ENCODE measurements at places on chromosomes 16 and 17.

DNA sequence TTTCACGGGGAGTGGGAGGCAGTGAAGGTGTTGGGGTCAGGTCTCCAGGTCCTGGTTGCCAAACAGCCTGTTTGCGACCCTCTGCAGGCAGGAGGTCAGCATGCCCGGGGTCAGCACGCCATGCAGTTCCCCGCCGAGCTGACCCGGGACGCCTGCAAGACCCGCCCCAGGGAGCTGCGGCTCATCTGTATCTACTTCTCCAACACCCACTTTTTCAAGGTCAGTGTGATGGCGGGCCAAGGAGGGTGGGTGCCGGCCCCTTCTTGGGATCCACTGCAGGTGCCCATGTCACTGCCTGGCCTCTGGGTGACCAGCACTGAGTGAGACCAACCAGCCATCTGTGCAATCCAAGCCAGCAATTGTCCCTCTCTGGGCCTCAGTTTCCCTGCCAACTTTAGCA lies 21.3 kb downstream of the ADGRG5 start:
- no peak for DNase-seq

GRCh38 chr17:62892870-62893338 lies 73.1 kb upstream of the TANC2 start:
- DNase-seq: no peak

DNA sequence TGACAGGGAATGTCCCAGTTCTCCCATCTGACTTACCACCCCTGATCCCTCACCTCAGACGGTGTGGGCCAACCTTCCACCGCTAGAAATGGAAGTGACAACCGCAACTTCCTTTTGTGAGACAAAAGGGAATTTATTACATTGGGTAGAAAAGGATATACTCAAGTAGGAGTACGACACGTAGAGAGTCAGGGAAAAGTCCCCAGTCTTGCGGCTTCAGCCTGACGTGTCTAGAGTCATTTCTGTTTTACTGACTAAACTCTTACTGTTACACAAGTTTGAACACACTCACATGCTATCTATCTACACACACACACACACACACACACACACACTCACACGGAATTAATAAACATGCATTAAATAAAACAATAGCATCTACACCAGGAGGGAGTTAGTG lies 178.9 kb downstream of the COPRS start:
- no peak for DNase-seq

- no peak for DNase-seq
Observed at GRCh38 chr16:54140057-54140787, 146.4 kb downstream of the IRX3 start.

DNA sequence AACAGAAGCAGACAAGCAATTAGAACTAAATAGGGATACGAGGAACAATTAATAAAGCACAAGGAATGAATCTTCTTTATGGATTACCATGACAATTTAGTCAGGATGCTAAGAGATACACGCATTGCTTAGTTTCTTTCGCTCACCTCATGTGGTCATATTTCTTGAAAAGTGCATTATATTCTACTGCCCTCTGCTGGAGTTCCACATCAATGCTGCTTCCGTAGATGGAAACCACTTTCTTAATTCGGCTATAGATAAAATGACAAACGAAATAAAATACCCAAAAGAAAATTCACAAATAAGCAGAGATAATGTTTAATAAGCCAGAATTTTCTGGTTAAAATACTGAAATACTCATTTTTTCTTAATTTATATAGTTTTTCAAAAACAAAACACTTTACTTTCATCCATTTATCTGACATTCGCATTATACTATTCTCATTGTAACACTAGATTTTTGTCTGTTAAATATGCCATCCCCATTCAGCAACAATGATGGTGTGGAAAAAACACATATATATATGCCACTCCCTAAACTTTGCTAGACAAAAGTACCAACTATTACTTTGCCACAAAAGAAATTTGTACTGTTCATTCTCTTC lies 22.0 kb upstream of the PHLPP2 start:
- peak; percentile 60 for DNase-seq

GRCh38 chr17:74768763-74769114 lies 7.4 kb downstream of the NAT9 start:
- no peak for DNase-seq

DNA sequence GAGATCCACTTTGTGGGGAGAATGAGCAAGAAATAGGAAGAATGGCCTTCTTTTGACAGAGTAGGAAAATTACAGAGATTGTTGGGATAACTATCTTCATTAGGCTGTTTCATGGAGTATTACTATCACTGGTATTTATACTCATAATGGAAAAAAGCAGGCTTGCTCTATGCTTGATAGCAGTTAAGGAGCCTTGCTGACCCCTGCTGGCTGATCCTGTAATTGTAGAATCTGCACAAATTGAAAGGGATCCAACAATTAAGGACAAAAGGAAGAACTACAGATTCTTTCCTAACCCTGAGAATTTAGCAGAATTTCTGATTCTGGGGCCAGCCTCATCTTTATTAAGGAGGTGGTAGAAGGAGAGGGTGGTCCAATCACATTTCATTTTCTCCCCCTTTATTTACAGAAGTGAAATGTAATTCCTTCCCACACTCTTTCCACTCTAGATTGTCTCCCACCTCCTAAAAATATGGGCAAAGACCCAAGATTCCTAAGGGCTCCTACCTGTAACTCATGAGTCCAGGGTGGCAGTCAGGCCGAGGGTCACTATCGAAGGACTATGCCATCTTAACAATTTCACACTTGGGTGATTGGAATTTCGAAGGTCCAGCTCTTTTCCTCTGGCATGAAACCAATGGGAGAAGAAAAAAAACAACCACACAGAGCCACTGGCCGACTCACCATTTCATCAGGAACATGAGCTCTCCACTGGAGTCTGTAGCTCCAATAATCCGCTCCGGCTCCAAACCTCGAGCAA lies 26.3 kb downstream of the NFE2L1 start:
- DNase-seq: peak; percentile 93

DNA sequence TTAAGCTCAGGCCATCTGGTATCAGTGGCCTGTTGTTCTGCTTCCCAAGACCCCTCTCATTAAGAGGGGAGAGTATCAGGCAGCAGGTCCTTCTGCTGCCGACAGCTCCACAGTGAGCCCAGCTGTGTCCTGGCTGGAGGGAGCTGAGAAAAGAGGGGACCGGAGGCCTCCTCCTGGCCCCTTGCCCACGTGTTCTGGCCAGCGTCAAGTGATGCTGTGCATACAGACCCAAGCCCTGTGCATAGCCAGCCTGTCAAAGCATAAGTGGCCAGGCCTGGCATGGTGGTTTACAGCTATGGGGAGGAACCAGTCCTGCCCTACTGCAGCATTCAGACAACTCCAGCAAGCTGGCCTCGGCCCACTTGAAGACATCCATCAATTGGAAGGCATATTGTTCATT lies 48.0 kb downstream of the ABCC6 start:
- peak; percentile 18 for DNase-seq

DNA sequence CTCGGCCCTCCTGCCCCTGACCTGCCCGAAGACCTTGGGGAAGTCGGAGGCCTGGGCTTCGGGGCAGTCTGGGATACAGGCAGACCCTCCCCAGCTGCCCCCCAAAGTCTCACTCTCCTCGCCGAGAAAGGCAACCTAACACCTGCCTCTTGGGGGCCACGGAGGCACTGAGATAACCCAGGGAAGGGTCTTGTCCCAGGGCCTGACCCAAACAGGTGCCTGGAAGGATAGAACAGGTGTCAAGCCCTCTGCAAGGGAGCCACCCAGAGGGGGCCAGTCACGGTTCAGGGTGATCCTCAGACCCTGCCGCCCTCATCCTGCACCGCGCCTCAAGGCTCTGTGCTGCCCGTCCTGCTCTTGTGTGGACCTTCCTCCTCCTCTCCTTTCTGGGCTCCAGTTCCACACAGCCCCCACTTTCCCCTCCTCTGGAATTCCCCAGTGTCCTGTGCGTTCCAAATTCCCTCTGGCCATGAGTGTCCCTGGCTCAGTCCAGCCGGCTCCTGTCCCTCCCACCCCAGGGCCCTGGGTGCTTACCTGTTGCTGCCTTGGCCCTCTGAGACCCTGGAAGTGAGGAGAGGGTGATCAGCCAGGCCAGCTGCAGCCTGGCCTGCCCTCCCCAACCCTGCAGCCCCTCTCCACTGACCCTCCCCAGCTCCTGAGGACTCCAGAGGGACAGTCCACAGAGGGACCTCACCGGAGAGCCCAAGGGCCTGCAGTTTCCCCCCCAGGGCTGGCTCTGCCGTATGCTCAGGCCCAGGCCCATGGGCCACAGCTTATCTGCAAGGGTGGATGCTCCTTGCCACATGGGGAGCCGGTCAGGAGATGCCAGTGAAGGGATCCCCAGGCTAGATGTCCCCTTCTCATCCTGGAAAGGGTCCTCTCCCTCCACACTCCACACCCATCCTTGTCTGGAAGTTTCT lies 3.8 kb downstream of the PRSS27 start:
- no peak for DNase-seq

DNA sequence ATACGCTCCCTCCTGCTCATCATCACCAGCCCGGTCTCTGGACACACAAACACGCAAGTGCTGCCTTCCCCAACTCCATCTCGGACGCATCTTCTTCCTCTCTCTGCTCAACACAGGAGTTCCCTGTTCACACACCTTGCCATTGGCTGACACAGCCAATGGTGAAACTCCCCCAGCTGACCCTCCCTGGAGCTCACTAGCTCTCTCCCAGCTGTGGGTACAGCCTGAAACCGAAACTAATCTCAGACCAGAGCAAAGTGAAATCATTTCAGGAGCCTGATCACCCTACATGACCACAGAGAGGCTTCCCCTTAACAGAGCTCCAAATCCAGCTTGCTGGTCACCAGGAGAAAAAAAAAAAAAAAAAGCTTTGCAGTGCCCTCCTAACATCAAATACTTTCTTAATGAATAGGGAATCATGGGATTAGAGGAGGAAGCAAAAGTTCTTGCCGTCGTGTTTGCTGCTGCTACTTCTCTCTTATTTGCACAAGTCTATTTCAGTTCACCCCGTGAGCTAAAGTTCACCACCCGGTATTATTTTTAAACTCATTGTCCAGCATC lies 8.3 kb downstream of the CUEDC1 start:
- DNase-seq: peak; percentile 63

DNA sequence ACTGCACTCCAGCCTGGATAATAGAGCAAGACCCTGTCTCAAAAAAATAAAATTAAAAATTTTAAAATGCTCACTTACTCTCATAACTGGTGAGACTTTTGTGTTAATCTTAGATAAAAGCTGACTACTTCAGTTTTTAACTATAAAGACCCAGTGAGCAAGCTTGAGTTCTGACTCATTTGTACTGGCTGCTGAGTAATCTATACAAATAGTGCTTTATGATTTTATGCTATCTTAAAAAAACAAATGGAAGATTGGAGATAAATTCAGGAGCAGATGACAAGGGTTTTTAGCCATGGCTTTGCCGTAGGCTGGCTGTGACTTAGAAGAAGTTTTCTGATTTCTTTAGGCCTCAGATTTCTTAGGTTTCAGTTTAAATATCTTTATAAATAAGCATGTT lies 30.5 kb downstream of the SNTB2 start:
- no peak for DNase-seq

- DNase-seq: no peak
Observed at GRCh38 chr17:13127921-13128602, 110.2 kb upstream of the ELAC2 start.

DNA sequence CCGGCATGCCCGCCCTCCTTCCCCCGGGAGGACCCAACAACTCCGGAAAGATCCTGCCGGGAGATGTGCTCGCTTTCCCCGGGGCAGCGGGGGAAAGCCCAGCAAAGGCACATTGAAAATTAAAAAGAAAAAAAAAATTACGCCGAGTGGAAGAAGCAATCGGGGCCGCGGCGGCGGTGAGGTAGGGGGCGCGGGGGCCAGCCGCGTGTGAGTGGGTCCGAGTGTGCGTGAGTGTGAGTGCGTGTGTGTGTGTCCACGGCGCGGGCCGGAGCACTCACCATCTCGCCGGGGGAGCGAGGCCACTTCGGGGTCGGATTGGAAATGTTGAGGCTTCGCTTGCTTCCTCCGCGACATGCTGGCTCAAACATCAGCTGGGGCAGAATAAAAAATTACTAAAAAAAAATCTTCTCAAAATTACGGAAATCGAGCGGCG lies at the start of gene SALL1:
SALL1 (minus strand) TSS at position 383 of the 433 bp plus-strand sequence; CDS start at position 354, 29 bp downstream.
- DNase-seq: peak; percentile 79

GRCh38 chr17:79790805-79791734 lies 5.8 kb downstream of the CBX8 start:
- peak; percentile 79 for DNase-seq

DNA sequence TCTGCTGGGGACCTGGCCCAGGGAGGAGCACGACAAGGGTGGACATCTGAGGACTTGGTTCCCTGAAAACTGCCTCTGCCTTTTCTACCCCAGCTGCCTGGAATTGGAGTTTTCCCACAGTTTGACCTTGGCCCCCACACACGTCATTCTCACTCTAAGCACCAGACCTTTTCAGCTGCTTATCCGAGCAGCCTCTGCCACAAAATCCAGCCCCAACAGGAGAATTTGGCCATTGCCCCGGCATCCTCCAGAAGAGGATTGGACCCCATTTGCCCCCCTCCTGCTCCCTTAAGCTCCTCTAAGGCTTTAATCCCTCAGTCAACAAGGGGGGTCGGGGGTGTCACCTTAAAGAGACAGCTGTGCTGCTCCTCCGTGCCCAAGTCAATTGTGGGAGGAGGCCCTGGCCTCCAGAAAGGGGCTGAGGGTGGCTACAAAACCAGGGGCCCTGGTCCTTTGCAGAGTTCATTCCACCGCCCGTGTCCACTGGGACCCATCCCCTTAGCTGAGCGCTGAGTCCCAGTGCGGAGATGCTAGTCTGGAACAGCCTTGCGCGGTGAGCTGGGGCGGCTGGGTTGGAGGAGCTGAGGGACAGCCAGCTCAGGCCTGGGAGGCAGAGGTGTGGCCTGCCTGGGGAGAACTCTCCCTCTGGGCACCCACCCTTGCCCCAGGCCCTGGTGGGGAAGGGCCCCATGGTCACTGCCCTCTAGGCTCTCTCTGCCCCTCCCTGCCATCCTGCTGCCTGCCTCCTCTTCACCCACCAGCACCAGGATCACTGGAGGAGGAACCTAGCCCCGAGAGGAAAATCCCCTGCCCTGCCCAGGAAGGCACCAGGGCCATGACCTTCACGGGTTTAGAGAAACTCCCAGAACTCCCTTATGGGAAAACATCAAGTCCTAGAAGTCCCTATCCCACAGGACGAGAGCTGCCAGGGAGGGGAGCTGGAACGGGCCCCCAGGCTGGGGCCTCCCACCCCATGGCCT lies 18.8 kb downstream of the TTYH2 start:
- DNase-seq: peak; percentile 47

DNA sequence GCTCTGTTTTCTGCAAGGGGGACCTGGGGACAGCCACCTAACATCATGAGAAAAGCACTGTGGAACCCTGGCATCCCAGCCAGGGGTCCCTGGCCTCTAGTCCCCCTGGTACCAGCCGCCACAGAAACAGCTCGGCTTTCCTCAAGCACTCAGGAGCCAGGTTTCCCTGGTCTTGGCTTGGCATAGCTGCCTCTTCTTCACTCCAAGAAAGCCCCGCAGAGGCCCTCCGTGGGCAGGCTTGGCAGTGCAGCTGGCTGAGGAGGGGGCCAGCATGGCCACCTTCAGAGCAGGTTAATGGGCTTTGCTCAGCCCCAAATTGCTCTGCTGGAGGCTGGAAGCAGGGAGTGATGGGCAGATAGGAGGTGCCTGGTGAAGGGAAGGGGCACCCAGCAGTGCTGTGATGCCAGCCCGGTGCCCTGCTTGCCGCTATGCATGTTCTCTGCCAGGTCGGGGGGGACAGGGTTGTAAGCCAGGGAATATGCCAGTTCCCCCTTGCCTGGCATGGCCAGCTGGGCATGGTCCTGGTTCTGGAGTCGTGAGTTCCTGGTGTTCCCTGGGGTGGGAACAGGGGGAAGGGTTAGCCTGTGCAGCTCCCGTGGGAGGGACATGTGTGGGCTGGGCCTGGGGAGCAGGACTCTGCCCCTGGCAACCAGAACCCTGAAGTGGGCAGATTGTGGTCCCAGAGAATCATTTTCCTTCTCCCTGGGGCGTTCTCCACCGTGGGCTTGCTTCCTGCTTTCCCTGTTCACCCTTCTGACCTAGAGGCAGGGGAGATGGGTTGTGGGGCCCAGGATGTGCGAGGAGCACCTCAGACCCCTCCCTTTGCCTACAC lies 3.2 kb downstream of the ANKRD13B start:
- DNase-seq: no peak

Measured in eye (tissue), 1 donor.